Lung microvascular endothelial cell (primary cell): ENCODE measurements at places on chromosomes 7 and 10.

DNA sequence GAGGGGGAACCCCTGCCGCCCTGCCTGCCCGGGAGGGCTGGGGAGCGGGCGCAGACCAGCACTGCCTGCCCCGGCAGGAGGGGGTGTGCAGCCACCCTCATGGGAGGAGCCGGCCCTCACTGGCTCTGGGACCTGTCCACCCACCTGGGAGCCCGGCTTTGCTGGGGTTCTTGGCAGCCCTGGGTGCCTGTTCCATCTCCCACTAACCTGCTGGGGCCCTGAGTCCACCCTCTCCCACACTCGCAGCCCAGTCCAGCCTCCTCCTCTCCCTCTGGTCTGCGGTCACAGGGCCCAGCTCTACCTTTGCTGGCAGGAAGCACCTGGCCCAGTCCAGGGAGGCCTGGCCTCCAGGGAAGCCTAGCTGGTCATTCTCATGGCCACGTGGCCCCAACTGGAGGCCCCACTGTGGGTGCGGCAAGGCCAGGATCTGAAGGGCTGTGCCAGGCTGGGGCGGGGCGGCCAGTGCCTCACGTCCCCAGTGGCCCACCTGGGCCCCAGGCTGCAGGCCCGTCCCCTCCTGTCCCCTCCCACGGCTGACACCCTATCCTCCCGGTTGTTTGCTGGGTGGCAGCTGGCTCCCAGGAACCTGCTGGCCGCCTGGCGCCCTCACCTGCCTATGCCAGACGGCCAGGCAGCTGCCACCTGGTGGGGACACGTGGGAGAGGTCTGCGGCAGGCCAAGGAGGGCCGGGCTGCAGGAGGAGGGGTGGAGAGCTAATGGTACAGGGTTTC, at the start of gene TMEM184A:
Gene TMEM184A, minus strand, starts transcription at position 393 of the 731 bp plus-strand sequence. CDS start 721 bp downstream, outside the sequence.
- DNase-seq: no peak

GRCh38 chr7:68730964-68731363, 867.3 kb upstream of the AUTS2 start:
- no peak for DNase-seq

DNA sequence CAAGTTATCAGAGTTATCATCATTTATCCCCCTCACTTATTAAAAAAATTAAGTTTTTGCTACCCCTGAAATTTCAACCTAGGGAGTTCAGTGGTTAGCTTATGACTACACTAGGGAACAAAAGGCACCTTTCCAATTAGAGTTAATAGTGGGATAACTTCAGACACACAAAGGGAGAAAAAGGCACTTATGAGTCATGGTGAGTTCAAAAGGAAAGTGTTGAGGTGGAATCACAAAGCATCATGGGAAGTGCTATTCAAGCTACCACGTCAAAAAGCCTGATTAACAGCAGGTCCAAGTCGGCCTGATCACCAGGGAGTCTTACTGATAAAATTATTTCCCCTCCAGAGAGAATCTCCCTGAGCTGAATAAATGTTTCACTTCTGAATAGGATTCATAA, 165.7 kb downstream of the C7orf25 start:
- DNase-seq: no peak

- DNase-seq: no peak
Observed at GRCh38 chr7:148447221-148447849, 143.2 kb upstream of the C7orf33 start.

DNA sequence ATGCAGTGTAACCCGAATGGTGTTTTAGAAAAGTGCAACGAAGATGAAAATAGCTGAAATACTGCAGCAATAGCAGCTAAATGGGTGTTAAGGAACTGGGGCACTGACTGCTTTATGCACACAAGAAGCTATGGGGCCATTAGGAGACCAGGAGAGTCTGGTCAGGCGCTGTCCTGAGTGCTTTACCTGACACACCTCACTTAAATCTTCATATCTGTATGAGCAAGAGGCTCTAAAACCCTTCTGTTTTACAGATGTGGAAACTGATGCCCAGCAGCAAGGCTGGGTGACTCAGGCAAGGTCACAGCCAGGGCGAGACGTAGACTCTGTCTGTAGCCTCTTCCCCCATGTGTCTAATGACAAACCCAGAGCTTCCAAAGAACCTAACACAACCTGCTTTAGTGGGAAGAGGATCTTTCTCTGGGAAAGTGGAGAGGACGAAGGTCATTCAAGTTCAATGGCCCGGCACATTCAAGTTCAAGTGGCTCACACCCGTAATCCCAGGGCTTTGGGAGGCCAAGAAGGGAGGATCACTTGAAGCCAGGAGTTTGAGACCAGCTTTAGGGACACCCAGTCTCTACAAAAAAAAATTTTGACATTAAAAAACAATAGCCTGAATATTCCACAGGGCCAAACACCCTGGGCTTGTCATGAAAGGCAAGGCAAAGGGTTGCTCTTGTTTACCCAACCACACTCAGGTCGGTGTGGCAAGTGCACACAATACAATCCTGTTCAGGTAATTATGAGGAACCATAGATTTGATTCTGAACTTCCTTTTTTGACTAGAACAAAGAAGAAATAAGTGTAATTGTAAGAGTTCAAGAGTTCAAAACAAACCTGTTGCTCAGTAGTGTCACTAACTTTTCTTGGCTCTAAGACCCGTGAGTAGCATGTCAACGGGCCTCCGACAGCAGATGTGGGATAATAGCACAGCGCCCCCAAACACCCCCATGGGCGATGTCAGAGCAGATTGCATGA, 53.7 kb upstream of the KLF6 start:
- no peak for DNase-seq

DNA sequence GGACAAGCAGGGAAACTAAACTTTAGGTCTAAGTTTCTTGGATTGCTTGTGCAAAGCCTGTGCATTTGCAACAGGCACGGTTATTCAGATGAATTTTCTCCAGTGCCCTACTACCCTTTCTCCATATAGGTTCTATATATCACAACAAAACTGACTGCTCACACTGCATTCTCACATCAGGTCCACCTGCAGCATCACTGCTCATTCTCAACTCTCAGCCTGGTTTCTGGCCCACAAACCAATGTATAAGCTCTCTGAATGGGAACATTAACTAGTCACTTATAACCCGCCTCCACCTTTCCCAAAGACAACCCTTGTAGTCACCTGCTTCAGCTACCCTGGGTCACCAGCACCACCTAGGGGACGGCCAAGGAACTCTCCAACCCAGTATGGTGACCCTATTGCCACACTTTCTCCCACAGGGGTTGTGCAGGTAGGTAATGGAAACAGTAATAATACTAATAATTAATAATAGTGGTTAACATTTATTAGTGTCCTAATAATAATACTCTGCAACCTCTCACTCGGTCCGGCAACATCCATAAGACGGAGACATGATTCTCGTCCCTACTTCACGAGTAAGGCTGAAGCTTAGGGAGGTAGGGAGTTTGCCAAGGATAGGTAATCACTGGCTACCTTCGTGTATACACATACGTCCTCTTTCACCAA, 97.3 kb downstream of the CLEC2L start:
- DNase-seq: peak; percentile 44

GRCh38 chr10:42801135-42801534, 18.5 kb downstream of the BMS1 start:
- no peak for DNase-seq

DNA sequence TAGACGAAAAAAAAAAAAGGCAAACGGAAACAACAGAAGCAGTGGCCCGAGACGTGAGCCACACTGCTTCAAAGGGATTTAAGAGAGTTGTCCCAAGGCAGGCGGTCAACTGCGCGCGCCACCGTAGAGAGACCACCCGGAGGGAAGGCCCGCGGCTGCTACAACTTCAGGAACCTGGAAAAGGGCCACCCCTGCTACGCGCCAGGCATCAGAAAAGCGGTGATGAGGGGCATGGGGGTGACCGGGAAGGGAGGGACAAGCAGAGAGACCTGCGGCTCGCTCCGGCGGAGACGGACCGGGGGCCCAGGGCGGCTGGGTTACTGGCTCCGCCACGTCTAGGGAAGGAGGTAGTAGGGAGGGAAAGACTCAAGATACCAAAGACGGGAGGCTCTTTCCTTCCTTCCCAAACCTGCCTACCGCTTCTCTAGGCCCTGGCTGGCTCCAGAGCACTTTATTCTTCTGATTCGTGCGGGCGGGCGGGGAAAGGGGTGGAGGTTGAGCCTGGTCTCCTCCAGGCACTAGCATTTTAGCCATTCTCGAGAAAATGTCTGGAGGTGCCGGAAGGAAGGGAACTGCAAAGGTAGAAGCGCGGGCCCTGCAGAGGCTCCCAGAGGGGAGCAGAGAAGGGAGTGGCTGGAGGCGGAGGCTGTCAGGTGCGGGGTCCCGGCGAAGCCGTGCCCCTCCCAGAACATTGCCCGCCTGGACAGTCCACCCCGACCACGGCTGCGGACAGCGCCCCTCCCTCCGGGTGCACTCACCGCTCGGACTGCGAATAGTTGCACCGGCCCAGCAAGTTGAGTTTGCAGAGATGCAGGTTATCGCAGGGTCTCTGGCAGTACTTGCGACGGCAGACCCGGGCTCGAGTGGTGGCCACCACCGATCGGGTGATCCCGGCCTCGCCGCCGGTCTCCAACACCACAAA, 993 bp downstream of the ZC3HAV1 start:
- DNase-seq: peak; percentile 24

DNA sequence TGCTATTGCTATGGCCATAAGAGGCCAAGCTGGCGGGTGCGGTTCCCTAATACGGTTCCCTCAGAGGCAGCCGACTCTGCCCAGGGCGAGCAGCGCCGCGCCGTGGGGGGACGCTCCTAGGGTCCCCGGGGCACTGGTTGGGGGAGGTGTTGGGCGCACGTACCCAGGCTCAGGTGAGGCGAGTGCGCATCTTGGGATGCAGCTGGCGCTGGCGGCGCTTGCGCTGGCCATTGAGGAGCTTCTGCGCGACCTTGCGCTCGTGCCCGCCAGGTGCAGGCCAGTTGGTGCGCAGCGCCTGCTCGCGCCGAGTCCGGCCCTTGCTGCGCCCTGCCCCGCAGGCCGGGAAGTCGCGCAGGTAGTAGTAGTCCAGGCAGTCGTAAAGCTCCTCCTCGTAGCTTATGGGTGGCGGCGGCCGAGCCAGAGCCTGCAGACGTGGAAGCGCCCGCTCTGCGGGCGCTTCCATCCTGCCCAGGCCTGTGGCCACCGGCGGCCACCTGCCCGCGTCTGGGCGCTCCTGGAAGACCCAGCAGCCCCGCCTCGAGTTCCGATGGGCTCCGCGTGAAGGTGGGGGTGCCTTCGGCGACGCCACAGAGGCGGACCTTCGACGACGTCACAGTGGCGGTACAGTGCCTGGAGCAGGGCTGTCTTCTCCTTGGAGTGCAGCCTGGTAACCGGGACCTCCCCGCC, at the start of gene NUPR2:
Gene NUPR2, minus strand, starts transcription at position 566 of the 687 bp plus-strand sequence. Its CDS starts 103 bp downstream, at position 463.
- no peak for DNase-seq

GRCh38 chr10:77550378-77550777, 87.2 kb downstream of the KCNMA1 start:
- DNase-seq: no peak

GRCh38 chr7:112422842-112423496, 27.3 kb upstream of the IFRD1 start:
- peak; percentile 93 for DNase-seq

DNA sequence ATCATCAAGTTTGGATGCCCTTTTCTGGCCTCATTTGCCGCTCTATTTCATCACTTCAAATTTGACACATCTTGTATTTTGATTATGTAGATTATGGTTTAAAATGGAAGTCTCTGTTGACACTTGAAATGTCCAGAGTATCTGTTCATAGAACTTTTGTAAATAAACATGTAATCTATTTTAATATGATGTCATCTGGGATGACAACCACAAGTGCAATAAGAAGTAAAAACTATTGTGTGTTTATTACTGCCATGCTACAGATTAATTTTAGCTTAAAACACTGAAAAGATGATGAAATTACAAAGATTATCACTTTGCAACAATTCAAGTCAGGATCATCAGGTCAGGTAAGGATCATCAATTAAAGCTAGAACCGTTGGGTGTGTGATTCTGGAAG, 30.0 kb downstream of the CYP2C8 start:
- no peak for DNase-seq

GRCh38 chr7:105639667-105640493, 58.6 kb upstream of the EFCAB10 start:
- no peak for DNase-seq

- no peak for DNase-seq
Observed at GRCh38 chr10:113132591-113133121, 182.6 kb downstream of the TCF7L2 start.

DNA sequence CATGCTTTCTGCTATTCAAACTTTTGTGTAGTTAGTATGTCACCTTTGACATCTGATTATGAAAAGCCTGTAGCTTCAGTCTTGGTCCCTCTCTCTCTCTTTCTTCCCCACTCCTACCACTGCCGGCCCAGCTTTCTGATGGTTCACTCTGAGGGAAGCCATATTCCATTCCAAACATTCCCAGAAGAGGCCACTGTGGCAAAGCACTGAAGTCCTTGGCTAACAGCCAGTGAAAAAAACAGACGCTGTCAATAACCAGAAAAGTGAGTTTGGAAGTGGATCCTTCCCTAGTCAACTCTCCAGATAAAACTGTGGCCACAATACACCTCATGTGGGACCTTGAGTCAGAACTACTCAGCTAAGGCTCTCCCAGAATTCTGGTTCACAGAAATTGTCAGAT, 950.7 kb upstream of the PHF14 start:
- DNase-seq: no peak

GRCh38 chr7:87152897-87153641, 816 bp downstream of the DMTF1 start:
- DNase-seq: peak; percentile 45

DNA sequence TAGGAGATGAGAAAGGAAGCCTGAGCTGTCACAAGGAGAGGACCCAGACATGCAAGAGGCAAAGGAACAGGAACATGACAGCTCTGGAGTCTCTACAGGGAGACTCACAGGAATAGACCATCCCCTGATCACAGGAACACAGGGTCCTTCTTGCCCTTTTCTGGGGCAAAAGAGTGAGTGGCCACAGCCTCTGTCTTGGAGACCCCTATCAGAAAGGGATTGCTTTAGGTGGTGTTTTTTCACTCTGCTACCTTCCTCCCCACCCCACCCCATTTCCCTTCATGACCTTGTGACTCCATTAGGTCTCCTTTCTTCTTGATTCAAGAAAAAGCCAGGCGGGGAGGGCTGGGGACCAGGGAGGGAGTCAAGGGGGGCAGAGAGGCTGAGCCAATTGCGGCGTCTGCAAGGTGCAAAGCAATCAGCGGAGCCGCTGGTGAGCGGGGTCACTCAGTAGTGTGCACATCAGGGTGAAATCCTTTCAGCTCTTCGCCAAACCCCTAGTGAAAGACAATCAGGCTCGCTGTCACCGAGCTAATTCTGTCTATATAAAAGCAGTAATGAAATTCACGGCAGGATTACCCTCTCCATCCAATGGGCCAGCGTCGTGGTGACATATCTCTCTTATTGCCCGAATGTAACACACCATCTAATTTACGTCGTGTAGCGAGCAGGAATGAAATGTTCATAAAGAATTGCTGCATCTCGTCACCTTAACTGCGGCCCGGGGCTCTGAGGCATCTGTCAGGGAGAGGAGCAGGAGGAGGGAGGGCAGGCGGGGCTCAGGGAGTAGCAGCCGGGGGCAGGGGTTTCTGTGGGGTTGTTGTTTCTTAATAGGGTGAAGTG, 31.5 kb upstream of the BTRC start:
- no peak for DNase-seq
